ENCODE measurements at places on chromosomes 1 and 21. TPM values are rescaled to one million over a fixed set of nuclear protein-coding genes. Genes with fewer than 3 reads are reported as not detected.

- DNase-seq, result peak; percentile 41
- H3K27me3 ChIP-seq, result no peaks in the 10 kb centered on the region
- no peaks in the 10 kb centered on the region for H3K4me1 ChIP-seq
- no peak overlapping the region for H3K4me3 ChIP-seq
Measured at GRCh38 chr1:46811053-46811452, 12.2 kb downstream of the CYP4B1 start.

DNA sequence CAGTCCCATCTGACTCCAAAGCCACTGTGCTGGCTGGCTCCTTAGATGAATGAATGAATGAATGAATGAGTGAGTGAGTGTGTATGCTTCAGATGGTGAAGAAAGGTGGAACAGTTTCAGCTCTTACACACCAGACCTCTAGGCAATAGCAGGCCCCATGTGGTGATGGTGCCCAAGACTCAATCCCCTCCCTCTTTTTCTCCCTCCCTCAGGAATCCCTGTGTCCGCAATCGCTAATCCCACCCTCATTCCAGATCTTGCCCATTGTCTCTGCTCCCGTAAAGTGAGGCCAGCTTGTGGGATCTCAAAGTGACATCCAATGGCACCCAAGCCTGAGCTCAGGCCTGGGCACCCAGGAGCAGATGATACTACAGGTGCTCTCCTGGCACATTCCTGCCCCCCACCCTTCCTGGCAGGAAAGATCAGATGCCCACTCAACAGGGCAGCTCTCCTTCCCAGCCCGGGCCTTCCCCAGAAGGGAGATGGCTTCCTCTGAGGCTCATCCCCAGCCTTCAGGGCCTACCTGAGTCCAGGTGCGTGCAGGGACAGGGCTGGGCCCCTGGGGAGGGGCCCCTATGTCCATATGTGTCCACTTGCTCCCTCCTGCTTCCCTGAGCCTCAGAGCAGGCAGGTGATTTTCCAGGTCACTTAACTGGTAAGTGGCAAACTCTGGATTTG, 106.4 kb downstream of the HMGB4 start:
- no peaks in the 10 kb centered on the region for H3K36me3 ChIP-seq
- no peak overlapping the region for H3K27ac ChIP-seq
- H3K4me3 ChIP-seq, result no peak overlapping the region
- H3K27me3 ChIP-seq, result no peaks in the 10 kb centered on the region
- no peaks in the 10 kb centered on the region for H3K4me1 ChIP-seq

- no peak for DNase-seq
- H3K4me1 ChIP-seq, result no peaks in the 10 kb centered on the region
- no peak overlapping the region for H3K27ac ChIP-seq
- no peak overlapping the region for H3K4me3 ChIP-seq
Measured at GRCh38 chr1:119435052-119435451, 20.1 kb downstream of the HSD3B2 start.

GRCh38 chr1:197399755-197400521, 131.9 kb downstream of the CRB1 start:
- peaks cover 20% of the 10 kb centered on the region for H3K27me3 ChIP-seq
- no peak overlapping the region for H3K27ac ChIP-seq
- H3K4me1 ChIP-seq, result no peaks in the 10 kb centered on the region

The ATAD3C gene
- total RNA-seq, result 0.75 TPM

GRCh38 chr1:7373251-7373650, 397.8 kb upstream of the VAMP3 start:
- H3K27ac ChIP-seq, result no peak overlapping the region
- no peak overlapping the region for H3K4me3 ChIP-seq
- H3K4me1 ChIP-seq, result no peaks in the 10 kb centered on the region

- no peak overlapping the region for H3K4me3 ChIP-seq
- DNase-seq, result no peak
- no peaks in the 10 kb centered on the region for H3K27me3 ChIP-seq
- peaks cover 53% of the 10 kb centered on the region for H3K36me3 ChIP-seq
- H3K27ac ChIP-seq, result no peak overlapping the region
Measured at GRCh38 chr1:110057963-110058518, 12.4 kb downstream of the ALX3 start.

GRCh38 chr1:192104852-192105251, 53.4 kb upstream of the RGS18 start:
- H3K27ac ChIP-seq, result no peak overlapping the region
- H3K36me3 ChIP-seq, result no peaks in the 10 kb centered on the region
- no peaks in the 10 kb centered on the region for H3K27me3 ChIP-seq
- DNase-seq, result no peak
- H3K4me3 ChIP-seq, result no peak overlapping the region
- H3K4me1 ChIP-seq, result no peaks in the 10 kb centered on the region

The LORICRIN gene
- total RNA-seq, result not detected

- H3K27ac ChIP-seq, result no peak overlapping the region
- no peaks in the 10 kb centered on the region for H3K36me3 ChIP-seq
- H3K27me3 ChIP-seq, result peaks cover 7% of the 10 kb centered on the region
- DNase-seq, result no peak
Measured at GRCh38 chr1:48493041-48493440, 21.0 kb upstream of the SPATA6 start.

Measured in activated CD4-positive, alpha-beta T cell treated with anti-CD3 and anti-CD28 coated beads, Interleukin-2, amount 10 ng/mL, durations not matched to agents 24 days and 14 days (primary cell).